GM18507 (cell line): ENCODE measurements at places on chromosomes 7 and 10.

- DNase-seq, result no peak
Measured at GRCh38 chr7:19106241-19107080, 11.0 kb downstream of the TWIST1 start.

DNA sequence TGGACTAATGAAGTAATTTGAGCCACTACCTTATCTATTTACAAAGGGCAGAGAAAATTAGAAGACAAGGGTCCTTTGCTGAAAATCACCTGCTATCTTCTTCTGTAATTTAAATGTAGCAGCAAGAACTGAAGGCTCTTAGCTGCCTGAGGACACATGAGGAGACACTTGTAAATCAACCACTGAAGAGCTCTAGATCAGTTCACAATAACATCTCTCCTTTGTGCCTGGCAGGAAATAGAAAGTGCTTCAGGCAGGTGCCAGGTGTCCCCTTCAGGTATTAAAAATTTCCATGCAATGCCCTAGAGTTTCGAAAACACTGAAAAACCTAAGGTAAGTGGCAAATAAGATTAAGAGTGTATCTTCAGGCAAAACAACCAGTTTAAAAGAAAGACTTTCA is 474.6 kb downstream of the GRM8 start:
- no peak for DNase-seq

- DNase-seq, result no peak
Measured at GRCh38 chr7:112495810-112496462, 15.1 kb downstream of the LSMEM1 start.

- DNase-seq, result no peak
Measured at GRCh38 chr10:89813546-89813945, 112.2 kb downstream of the KIF20B start.

DNA sequence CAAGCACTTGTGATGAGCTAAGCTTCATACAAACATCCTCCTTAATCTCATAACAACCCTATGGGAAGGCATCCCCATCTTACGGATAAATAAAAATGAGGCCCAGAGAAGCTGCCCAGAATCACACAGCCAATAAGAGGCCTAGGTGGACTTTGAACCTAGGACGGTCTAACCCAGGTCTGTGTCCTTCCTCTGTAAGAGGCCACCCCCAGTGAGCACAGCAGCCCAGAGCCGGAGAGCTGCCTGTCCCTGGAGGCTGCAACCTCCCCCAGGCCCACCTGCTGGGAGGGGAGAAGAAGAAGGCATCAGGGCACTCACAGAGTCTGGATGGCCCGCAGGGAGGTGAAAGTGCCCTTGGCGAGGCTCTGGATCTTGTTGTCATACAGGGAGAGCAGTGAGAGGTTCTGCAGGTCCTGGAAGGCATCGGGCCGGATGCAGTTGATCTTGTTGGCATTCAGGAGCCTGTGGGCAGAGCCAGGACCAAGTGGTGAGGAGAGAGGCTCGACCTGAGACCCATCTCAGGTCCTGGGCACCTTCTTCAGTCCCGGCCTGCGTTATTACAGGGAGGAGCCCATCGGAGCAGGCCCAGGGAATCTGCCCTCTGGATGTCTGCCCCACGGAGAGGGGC is 129.6 kb downstream of the SLIT1 start:
- no peak for DNase-seq

DNA sequence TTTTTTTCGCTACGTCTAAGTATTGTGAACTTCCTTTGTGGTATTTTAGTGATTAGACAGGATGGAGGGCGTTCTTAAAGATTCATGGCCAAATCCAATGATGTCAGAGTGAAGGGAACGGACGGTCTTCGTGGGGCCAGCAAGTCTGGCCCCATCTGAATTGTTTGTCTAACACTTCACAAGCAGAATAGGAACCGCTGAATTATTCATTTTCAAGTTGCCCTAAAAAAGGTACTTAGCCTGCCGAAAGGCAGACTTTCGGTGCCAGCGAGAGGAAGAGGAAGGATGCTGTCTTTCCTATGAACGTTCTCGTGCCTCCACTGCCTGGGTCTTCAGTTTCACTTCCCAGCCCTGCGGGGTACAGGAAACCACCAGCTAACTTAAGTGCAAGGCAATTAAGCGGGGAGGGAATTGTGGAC is 145.7 kb upstream of the SH2B2 start:
- no peak for DNase-seq

- DNase-seq, result no peak
Measured at GRCh38 chr10:124647421-124648130, 96.6 kb downstream of the FAM53B start.

DNA sequence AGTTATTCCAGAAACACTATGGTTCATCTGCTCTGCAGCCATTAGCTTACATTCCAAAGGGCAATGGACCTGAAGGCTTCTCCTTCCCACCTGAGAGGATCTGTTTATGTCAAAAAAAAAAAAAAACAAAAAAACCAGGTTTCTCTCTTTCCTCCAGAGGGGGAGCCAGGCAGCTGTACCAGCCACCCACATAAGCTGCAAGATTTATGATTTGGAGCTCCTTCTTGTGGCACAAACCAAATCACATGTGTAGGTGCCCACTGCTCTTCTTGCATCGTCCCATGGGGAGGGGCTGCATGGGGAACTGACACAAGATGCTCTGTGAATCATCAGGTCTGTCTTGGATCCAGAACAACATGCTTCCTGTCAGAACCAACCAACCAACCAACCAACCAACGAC is 231.6 kb upstream of the IGFBP3 start:
- DNase-seq, result no peak

GRCh38 chr7:74228951-74229900 is 19.4 kb downstream of the LAT2 start:
- DNase-seq, result no peak

DNA sequence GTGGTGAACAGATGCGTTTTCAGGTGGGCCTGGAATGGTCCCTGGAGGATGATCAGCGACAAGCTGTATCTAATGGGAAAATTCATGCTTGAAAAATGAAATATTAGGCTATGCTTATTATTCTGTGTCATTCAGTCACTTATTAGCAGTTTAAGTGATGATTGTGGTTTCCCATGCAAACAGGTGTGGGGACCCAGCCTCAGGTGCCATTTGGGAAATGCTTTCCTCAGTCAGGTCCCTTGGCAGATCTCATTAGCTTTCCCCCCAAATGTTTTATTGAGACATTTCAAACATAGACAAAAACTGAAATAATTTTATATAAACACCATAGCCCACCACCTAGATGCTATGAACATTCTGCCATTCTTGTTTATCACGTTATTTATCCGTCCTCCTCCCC is 411 bp upstream of the SNX10 start:
- no peak for DNase-seq

DNA sequence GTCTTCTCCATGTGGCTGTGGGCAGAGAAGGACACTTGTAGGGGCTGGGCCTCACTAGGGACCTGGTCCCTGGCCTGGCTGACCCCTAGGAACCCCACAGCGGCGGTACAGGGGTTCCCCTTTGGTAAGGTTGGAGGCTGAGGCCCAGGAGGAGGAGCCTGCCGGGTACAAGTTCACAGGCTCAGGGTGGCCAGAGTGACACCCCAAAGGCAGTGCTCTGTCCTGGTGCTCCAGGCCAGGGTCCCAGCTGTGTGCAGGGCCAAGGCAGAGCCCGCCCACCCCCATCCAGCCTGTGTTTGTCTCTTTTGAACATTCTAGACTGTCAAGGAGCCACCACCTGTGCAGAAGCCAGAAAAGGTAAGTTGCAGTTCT is 23.3 kb downstream of the ANTXRL start:
- no peak for DNase-seq

- DNase-seq, result no peak
Measured at GRCh38 chr10:101131962-101132635, 999 bp downstream of the TLX1 start.

DNA sequence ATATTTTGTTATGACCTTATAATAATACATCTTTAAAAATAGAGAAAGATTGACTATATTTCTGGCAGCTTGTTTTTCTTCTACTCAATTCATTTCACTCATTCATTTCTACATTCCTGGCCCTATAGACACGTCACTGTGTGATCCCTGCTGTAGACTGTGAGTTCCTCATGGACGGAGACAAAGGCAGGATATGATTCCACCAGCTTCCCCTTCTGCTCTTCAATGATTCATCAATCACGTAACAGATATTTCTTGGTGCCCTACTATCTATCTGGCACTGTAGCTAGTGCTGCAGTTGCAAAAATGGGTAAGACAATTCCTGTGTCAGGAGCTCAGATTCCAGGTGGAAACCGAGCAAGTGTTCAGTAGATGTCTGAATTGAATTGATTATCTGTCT is 415.0 kb downstream of the SFMBT2 start:
- DNase-seq, result no peak
